Cardiac muscle cell (in vitro differentiated cells and primary cell): ENCODE measurements at places on chromosomes 1 and 21. TPM values are rescaled to one million over a fixed set of nuclear protein-coding genes. Genes with fewer than 3 reads are reported as not detected.

NTRK1 gene
- 3.6 and 3.8 TPM in 2 replicates for total RNA-seq

TEDDM1 gene
- not detected in 2 replicates for total RNA-seq

SPRR5 gene
- total RNA-seq: not detected in 2 replicates

GBP7 gene
- not detected in 2 replicates for total RNA-seq

SLC19A2 gene
- 16.2 and 18.6 TPM in 2 replicates for total RNA-seq

IRF6 gene
- total RNA-seq: 1.4 and 2.6 TPM in 2 replicates

TMEM200B gene
- 17.6 and 37.6 TPM in 2 replicates for total RNA-seq

GFI1 gene
- total RNA-seq: 0.12 and 0.32 TPM in 2 replicates

SDC3 gene
- total RNA-seq: 87.1 and 89.2 TPM in 2 replicates

MYOG gene
- total RNA-seq: 0.18 TPM in 1 of 2 replicates, not detected in the other

COX20 gene
- total RNA-seq: 51.2 and 55.8 TPM in 2 replicates

HSD3B1 gene
- 0.27 TPM in 1 of 2 replicates, not detected in the other for total RNA-seq

ERVH48-1 gene
- total RNA-seq: 0.07 and 0.42 TPM in 2 replicates

PLA2G2C gene
- not detected in 2 replicates for total RNA-seq

CYYR1 gene
- total RNA-seq: 2.6 and 3.9 TPM in 2 replicates

HCRTR1 gene
- total RNA-seq: not detected in 2 replicates

C1orf216 gene
- 1.3 and 1.8 TPM in 2 replicates for total RNA-seq

MATN1 gene
- total RNA-seq: 0.28 and 0.36 TPM in 2 replicates

TMOD4 gene
- 0.48 TPM in 1 of 2 replicates, not detected in the other for total RNA-seq

KPRP gene
- not detected in 2 replicates for total RNA-seq

ANKRD35 gene
- 0.11 TPM in 1 of 2 replicates, not detected in the other for total RNA-seq

LCE1D gene
- not detected in 2 replicates for total RNA-seq

RIMKLA gene
- 8.1 and 14.9 TPM in 2 replicates for total RNA-seq

CATSPERE gene
- 0.11 and 1.4 TPM in 2 replicates for total RNA-seq

VANGL1 gene
- total RNA-seq: 8.1 and 10.5 TPM in 2 replicates

GJA9 gene
- not detected in 2 replicates for total RNA-seq

CELA3A gene
- total RNA-seq: not detected in 2 replicates

AMY1B gene
- total RNA-seq: not detected in 2 replicates
